Naive thymus-derived CD4-positive, alpha-beta T cell (primary cell): ENCODE measurements at places on chromosomes 12 and 14. TPM values are rescaled to one million over a fixed set of nuclear protein-coding genes. Genes with fewer than 3 reads are reported as not detected.

Gene MGAT4C
- polyA plus RNA-seq, result not detected

Gene LYZ
- 1.7 TPM for polyA plus RNA-seq

Gene TSPAN19
- not detected for polyA plus RNA-seq

Gene LRTM2
- not detected for polyA plus RNA-seq

Gene LPAR5
- 6.6 TPM for polyA plus RNA-seq

Gene NEMP1
- 7.4 TPM for polyA plus RNA-seq

Gene CSRP2
- 0.79 TPM for polyA plus RNA-seq

Gene BDKRB2
- polyA plus RNA-seq, result 0.08 TPM

Gene HOXC12
- polyA plus RNA-seq, result not detected

Gene KCNC2
- polyA plus RNA-seq, result not detected

Gene OVCH1
- not detected for polyA plus RNA-seq

Gene SYNJ2BP
- polyA plus RNA-seq, result 18.5 TPM

Gene JPH4
- polyA plus RNA-seq, result 0.13 TPM

Gene SLCO1A2
- polyA plus RNA-seq, result not detected

Gene FAR2
- polyA plus RNA-seq, result 1.9 TPM

Gene COCH
- 0.15 TPM for polyA plus RNA-seq

Gene SMCO2
- not detected for polyA plus RNA-seq

Gene FOXG1
- polyA plus RNA-seq, result not detected

Gene PAH
- polyA plus RNA-seq, result not detected

Gene RNF212B
- not detected for polyA plus RNA-seq

Gene ZNF664
- 7.9 TPM for polyA plus RNA-seq

Gene CMA1
- polyA plus RNA-seq, result not detected

Gene MRPL42
- 75.4 TPM for polyA plus RNA-seq

Gene RTL1
- not detected for polyA plus RNA-seq

Gene SIX4
- polyA plus RNA-seq, result not detected

Gene LHX5
- not detected for polyA plus RNA-seq

Gene GLS2
- 6.8 TPM for polyA plus RNA-seq

Gene SALL2
- 4.2 TPM for polyA plus RNA-seq

Gene OR10A7
- polyA plus RNA-seq, result not detected

Gene PRR4
- 2.1 TPM for polyA plus RNA-seq

Gene SERPINA3
- not detected for polyA plus RNA-seq

Gene ADAM21
- 0.14 TPM for polyA plus RNA-seq

Gene CLEC4D
- not detected for polyA plus RNA-seq

Gene MMP19
- polyA plus RNA-seq, result not detected

Gene AQP2
- not detected for polyA plus RNA-seq

Gene MMP17
- not detected for polyA plus RNA-seq

Gene PRKD1
- not detected for polyA plus RNA-seq

Gene CTSG
- not detected for polyA plus RNA-seq

Gene SLCO1B1
- polyA plus RNA-seq, result not detected

Gene REP15
- polyA plus RNA-seq, result not detected

Gene AGAP2
- polyA plus RNA-seq, result 3.0 TPM

Gene CELA1
- polyA plus RNA-seq, result 3.8 TPM
